Stimulated activated CD4-positive, alpha-beta T cell treated with anti-CD3 and anti-CD28 coated beads, Interleukin-1b, Interleukin-23, amount 100 ng/mL, for 4 hours (primary cell): ENCODE measurements at places on chromosomes 3 and 15.

DNA sequence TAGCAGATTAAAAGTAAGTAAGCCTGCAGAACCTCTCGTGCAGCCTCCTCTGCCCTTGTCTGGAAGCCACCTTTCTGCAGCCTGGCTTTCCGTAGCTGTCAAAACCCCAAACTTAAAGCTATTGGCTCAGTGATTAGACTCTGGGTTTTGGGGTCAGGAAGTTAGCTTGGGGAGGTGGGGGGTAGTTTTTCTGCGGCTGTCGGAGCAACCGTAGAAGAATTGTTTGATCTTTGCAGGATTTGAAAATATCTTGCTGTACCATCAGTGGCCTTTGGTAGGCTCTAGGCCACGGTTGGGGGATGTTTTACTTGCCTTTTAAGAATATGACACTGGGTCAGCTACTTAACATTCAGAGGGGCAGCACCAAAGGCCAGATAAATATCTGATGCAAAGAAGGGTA, 88.4 kb upstream of the RASGRP1 start:
- DNase-seq: peak; percentile 31

- DNase-seq: no peak
Measured at GRCh38 chr15:82129761-82130160, 83.9 kb upstream of the MEX3B start.

GRCh38 chr3:52432225-52432624, 12.7 kb downstream of the SEMA3G start:
- no peak for DNase-seq

GRCh38 chr15:31060429-31061140, 40.9 kb downstream of the TRPM1 start:
- DNase-seq: no peak

- DNase-seq: no peak
Measured at GRCh38 chr15:101078669-101079323, 159.6 kb downstream of the LRRK1 start.

DNA sequence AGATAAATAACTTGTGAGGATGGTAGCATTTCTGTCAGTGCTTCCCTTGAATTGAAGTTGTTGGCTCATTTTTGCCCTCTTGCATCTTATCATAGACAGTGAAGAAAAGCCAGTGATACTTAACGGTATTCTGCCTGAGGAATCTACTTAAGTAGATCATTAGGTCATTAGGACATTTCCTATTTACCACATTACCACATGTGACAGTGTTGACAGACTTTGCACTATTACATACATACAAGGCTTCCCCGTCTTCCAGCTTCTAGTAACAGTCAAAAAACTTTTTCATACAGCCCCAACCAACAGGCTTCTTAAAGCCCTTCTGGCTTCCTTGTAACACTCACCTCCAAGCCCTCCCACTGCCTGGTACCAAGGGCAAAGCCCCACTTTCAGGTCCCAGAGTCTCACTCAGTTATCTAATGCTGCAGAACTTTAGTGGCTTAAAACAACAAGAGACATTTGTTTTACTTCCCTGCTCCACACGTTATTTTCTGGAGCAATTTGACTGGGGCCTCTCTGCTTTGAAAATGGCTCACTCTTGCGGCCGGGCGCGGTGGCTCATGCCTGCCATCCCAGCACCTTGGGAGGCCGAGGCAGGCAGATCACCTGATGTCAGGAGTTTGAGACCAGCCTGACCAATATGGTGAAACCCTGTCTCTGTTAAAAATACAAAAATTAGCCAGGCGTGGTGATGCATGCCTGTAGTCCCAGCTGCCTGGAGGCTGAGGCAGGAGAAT, 40.0 kb downstream of the ASB7 start:
- no peak for DNase-seq

DNA sequence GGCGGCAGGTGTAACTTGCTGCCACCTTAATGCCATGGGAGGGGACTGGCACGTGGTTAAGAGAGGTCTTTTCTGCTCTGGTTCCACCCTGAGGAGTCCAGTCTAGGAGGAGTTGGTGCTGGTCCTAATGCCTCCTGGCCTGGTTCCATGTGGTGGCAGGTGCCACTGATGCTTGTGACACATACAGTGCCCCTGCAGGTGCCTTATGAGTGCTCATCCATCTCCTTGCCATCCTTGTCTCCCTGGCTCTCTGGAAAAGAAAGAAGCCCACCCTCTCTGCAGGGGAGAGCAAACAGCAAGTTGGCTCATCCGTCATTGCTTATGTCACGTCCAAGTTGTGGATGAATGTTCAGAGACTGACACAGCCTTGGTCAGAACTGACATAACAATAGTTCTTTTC, 175.8 kb upstream of the DPH6 start:
- DNase-seq: no peak

- DNase-seq: no peak
Measured at GRCh38 chr3:2837239-2837638, 272.9 kb downstream of the IL5RA start.

DNA sequence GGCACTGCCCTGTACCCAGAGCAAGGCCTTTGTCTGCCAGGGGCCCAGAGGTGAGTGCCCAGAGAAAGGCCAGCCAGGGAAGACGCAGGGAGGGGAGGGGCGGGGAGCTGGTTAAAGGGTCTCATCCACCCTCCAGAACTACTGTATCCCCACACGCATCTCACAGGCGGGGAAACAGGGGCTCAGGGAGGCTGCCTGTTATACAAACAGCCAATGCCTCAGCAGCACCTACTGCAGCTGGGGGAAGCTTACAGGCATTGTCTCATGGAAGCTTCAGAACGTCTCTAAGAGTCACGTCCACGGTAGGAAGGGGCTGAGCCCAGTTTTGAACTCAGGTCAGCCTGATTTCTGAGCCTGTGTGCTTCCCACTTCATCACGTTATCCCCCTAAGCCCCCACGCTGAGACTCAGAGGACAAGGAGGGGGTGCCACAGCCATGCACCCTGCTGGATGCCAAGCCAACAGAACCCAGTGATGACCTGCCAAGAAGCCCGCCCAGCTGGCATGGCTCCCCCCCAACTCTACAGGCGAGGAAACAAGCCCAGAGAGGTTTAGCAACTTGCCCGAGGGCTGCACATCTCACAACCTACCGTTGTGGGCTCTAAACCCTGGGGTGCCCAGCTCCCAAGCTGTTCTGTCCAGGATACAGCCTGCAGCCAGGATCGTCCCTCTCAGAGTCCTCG, 54.5 kb downstream of the IQSEC1 start:
- no peak for DNase-seq

- no peak for DNase-seq
Measured at GRCh38 chr3:105788593-105788992, 80.2 kb downstream of the CBLB start.

DNA sequence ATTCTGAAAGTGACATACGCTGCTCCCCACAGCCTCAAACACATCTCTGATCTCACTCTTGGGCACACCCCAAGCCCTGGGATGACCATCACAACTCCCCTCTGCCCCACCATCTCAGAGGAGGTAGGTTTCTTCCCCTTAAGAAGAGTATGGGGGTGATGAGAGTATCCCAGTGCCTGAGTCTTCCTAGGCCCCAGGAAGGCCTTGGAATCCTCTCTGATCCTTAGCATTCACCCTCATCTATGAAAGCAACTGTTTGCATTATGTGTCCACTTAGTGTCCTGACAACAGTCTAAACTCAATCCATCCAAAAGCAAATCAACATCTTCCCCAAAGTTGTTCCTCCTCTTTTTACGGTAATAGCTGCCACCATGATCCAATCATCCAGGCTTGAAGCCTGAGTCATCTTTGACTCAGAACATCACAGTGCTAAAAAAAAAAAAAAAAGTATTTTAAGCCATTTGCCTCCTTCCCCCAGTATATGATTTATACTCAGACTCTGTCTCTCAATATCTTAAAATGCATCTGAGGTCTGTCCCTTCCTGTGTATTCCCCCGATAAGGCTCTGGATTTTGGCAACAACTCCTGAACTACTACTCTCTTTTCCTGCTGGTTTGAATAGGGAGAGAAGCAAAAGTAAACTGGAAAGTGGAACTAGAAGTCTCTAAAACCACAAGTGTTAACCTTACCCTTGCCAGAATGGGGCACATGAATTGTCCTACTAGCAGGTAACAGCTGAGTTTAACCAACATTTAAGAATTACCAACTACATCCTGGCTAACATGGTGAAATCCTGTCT, 22.5 kb downstream of the POPDC2 start:
- DNase-seq: no peak

GRCh38 chr3:89098964-89099585, 8.3 kb upstream of the EPHA3 start:
- DNase-seq: no peak

GRCh38 chr3:195448205-195448875, 5.5 kb upstream of the ACAP2 start:
- no peak for DNase-seq
